ENCODE measurements at places on chromosomes 6 and 20. TPM values are rescaled to one million over a fixed set of nuclear protein-coding genes. Genes with fewer than 3 reads are reported as not detected.

GRCh38 chr6:24603241-24603640 is 42.8 kb downstream of the KIAA0319 start:
- no peak overlapping the region for H3K27ac ChIP-seq
- no peaks in the 10 kb centered on the region for H3K27me3 ChIP-seq
- H3K4me3 ChIP-seq: no peak overlapping the region
- no peaks in the 10 kb centered on the region for H3K4me1 ChIP-seq

- no peaks in the 10 kb centered on the region for H3K36me3 ChIP-seq
- peaks cover 9% of the 10 kb centered on the region for H3K4me1 ChIP-seq
- no peak overlapping the region for H3K4me3 ChIP-seq
- H3K27ac ChIP-seq: no peak overlapping the region
- H3K27me3 ChIP-seq: no peaks in the 10 kb centered on the region
- no peak for DNase-seq
Measured at GRCh38 chr6:89368107-89368506, 15.6 kb upstream of the UBE2J1 start.

GRCh38 chr6:22082218-22082617 is 214.6 kb downstream of the PRL start:
- peak overlapping the region; percentile 41 for H3K27ac ChIP-seq
- DNase-seq: no peak
- H3K27me3 ChIP-seq: no peaks in the 10 kb centered on the region
- no peak overlapping the region for H3K4me3 ChIP-seq
- H3K36me3 ChIP-seq: peaks cover 26% of the 10 kb centered on the region
- peaks cover 26% of the 10 kb centered on the region for H3K4me1 ChIP-seq

ULBP2 gene
- not detected for total RNA-seq

CENPW gene
- 42.0 TPM for total RNA-seq

MEP1A gene
- total RNA-seq: 3.6 TPM

LGSN gene
- not detected for total RNA-seq
